Amygdala (tissue), 56 donors: ENCODE measurements at places on chromosomes 3 and 15.

GRCh38 chr3:71492566-71492965, 91.0 kb downstream of the FOXP1 start:
- DNase-seq: no peak

- no peak for DNase-seq
These were observed 98.1 kb upstream of the CLSTN2 start for GRCh38 chr3:139836698-139837464.

- peak; percentile 79 for DNase-seq
These were observed 1.1 kb downstream of the DIPK2A start for GRCh38 chr3:143972505-143973258.

DNA sequence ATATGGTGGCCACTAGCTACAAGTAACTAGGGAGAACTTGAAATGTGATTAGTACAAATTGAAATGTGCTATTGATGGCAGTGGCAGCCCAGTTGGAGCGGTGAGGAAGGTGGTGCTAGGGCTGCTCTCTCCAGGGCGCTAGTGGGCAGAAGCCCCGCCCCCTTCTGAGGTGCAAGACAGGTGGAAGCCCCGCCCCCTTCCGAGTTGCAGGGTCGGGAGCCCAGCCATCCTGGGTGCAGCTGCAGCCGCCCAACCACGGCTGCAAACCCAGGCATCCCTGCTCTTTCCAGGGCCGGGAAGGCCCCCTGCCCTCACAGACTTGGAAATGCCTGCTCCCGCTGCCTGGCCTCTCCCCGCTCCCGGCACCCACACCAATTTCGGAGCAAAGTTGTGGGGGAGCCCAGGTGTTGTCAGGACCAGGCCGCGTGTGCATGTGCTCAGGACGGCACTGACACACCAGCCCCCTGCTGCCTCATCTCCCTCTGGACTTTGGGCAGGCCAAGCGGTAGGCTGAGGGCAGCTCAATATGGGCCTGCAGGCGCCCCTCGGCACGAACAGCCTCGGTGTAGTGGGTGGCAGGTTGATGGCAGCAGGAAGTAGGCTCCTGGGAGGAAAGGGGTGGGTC, 10.0 kb downstream of the ATR start:
- no peak for DNase-seq

DNA sequence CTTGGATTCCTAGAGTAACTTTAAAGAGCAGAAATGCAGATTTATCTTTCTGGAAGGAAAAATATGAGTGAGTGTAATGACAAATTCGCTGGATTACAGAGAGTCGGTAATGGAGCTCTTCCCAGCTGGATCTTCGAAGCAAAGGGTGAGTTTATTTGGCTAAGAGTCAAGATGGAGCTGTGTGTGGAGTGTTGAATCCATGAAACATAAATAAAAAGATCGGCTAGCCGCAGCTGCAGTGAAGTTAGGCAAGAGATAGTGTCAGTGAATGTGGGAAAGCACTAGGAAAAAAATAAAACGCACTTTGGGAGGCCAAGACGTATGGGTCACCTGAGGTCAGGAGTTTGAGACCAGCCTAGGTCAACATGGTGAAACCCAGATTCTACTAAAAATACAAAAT, 10.3 kb downstream of the NAALADL2 start:
- no peak for DNase-seq

- no peak for DNase-seq
These were observed 797 bp downstream of the MAP3K13 start for GRCh38 chr3:185363662-185364203.

DNA sequence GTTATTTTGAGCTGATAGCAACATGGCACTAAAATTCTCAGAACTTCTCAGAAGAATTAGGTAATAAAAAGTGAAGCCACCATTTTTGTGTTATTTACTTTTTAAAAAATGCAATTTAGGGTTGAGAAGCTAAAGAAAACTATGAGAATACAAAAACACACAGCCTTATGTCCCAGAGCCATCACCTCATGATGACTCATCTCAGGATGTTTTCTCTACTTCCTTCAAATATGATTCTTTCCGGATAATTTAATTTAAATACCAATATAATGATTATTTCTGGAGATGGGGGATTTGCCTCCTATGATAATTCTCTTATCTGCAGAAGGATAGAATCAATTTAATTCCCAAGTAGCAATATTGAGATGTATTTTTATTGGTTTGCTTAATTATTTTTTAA, 105.6 kb upstream of the BFSP2 start:
- no peak for DNase-seq

GRCh38 chr3:33047842-33048834, 48.8 kb downstream of the GLB1 start:
- DNase-seq: no peak
